ENCODE measurements at places on chromosomes 1 and 21.

DNA sequence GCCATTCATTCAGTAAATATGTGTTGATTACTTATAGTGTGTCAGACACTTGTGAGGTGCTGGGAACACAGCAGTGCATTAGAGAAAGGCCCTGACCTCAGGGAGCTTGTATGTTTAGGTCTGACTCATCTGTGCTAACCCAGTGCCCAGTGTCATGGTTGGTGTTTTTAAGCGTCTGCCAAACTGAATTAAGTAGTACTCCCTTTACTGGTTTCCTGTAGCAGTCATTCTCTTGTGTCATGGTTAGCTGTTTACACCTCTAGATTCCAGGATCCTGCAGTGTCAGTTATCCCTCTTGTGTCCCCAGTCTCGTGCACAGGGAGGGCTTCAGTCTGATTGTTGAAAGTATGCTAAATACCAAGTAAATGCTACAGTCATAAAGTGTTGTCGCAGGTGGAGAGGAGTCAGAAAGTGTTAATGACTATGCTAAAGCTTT is 14.2 kb downstream of the UCK2 start:
- no peak for DNase-seq

DNA sequence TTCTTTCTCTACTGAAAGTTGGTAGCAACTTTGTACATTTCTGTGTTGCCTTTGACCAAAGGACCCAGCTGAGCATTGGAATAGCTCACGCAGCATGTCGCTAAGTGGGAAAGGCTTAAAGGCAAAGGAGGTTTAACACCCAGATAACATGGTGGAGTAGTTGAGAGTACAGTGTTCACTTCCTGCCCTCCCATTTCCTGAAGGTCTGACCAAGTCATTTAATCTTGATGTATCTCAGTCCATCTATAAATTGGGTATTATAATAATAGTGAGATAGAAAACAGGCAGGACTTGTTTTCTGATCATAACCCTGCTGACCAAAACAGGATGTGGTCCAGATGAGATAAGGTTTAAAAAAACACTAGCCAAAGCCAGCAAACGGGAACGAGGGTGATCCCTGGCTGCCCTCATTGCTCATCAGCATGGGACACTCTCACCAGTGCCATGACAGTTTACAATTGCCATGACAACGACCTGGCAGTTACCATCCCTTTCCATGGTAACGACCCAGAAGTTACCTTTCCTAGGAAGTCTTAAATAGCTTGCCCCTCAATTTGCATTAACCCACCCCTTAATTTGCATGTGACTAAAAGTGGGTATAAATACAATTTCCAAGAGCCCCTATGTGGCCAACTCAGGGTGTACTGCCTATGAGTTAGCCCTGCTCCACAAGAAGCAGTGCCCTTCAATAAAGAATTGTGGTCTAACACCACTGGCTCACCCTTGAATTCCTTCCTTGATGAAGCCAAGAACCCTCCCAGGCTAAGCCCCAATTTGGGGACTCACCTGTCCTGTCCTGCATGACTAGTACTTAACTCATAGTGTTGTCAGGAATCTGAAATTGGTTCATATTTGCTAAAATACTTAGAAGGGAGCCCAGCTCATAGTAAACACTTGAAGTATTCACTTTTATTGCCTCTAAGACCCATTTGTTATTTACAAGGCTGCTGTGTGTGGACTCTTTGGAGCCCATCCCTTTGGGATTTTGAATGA is 28.4 kb upstream of the FHAD1 start:
- DNase-seq = no peak

- DNase-seq = no peak
Measured at GRCh38 chr1:177106614-177107365, 57.7 kb downstream of the ASTN1 start.

DNA sequence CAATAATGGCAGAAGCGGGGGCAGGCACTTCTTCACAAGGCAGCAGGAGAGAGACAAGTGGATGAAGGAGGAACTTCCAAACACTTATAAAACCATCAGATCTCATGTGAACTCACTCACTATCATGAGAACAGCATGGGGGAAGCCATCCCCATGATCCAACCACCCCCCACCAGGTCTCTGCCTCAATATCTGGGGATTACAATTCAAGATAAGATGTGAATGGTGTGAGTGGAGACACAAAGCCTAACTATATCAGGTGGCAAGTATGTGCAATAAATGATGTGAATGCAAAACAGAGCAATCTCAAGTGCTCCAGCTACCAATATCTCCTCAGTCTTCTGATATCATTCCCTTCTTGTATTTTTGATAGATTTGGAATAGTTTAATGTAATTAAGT is 12.4 kb downstream of the CFHR2 start:
- DNase-seq = no peak

DNA sequence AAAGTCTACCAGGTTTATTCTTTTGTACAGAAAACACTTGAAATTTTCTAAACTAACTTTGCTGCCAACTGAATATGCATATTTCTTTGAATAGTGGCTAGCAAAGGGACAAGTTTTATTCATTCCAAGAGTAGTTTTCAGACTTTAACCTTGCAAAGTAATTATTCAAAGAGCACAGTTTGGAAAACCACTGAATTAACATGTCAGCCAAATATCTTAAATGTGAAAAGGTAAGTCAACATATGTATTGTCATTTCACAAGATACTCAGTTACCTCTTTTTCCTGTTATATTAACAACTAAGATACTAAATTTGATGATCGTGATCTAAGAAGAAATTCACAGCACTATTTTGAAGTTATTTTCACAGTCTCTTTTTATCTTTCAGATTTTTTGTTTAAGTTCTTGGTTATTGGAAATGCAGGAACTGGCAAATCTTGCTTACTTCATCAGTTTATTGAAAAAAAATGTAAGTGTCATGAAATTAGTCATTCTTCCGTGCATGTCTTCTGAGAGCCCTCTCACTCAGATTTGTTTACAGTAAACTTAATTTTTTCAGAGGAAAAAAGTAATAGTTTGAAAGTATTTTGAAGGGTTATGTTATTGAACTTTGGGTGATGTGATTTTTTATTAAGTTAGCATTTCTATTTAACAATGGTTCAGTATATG is 15.3 kb downstream of the RAB4A start:
- DNase-seq = no peak

- peak; percentile 43 for DNase-seq
Measured at GRCh38 chr1:181038399-181038873, 4.7 kb downstream of the MR1 start.

DNA sequence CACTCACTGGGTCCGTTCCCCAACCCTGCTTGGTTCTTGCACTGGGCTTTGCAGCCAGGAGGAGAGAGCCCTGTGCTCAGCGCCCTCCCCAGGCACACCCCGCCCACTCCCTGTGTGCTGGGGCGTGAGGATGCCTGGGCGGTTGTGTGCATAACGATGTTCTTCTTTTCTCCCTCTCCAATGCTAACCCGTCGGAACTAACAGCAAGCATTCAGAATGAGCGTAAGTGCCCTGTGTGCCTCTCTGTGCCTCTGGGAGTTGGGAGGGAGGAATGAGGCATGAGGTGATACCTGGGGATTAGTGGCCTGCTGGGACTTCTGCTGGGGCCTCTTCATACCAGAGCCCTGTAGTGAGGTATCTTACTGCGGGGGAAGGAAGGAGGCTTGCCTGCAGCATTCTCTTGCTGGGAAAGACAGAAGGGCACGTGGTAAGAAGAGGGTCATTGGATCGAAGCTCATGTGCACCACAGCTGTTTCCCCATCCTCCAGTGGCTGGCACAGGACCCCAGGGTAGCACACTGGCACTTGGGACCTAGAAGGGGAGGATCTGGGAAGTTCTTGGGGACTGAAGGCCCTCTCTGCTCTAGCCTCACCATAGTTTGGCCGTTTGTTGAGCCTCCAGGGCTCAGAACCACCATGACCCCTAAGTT is 79.8 kb downstream of the NFASC start:
- no peak for DNase-seq

DNA sequence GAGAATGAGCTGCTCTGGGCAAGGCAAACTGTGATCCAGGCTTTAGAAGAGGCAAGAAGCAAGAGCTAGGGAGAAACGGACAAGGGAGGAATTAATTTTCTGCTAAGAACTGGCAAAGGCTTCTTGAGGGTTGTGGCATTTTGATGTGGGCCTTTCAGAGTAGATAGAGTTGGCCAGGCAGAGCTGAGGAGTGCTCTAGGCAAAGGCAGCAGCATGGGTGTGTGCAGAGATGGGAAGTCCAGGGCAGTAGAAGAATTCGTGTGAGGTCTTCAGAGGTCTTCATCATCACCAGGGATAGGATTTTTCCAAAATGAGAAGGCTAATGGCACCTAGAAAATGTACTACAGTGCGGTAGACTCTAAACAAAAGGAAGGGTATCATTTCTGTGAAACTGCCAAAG is 237.8 kb downstream of the LTN1 start:
- DNase-seq = no peak

- DNase-seq = no peak
Measured at GRCh38 chr1:5495596-5496410, 496.4 kb downstream of the NPHP4 start.

DNA sequence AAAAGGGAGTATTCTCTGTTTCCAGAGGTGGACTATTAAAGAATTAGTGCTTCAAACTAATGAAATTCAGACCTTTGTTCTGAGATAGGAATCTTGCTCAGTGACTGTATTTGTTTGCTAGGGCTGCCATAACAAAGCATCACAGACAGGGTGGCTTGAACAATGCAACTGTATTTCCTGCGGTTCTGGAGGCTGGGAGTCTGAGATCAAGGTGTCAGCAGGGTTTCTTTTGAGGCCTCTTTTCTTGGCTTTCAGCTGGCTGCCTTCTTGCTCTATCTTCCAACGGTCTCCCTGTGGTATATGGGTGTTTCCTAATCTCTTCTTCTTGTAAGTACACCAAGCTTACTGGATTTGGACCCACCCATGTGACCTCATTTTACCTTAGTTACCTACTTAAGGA is 264.6 kb upstream of the PROX1 start:
- DNase-seq = no peak

GRCh38 chr1:75632350-75632949 is 21.5 kb upstream of the SLC44A5 start:
- no peak for DNase-seq

- DNase-seq = no peak
Measured at GRCh38 chr1:232456714-232457113, 173.2 kb downstream of the SIPA1L2 start.

GRCh38 chr1:12433323-12434053 is 184.5 kb downstream of the DHRS3 start:
- no peak for DNase-seq

DNA sequence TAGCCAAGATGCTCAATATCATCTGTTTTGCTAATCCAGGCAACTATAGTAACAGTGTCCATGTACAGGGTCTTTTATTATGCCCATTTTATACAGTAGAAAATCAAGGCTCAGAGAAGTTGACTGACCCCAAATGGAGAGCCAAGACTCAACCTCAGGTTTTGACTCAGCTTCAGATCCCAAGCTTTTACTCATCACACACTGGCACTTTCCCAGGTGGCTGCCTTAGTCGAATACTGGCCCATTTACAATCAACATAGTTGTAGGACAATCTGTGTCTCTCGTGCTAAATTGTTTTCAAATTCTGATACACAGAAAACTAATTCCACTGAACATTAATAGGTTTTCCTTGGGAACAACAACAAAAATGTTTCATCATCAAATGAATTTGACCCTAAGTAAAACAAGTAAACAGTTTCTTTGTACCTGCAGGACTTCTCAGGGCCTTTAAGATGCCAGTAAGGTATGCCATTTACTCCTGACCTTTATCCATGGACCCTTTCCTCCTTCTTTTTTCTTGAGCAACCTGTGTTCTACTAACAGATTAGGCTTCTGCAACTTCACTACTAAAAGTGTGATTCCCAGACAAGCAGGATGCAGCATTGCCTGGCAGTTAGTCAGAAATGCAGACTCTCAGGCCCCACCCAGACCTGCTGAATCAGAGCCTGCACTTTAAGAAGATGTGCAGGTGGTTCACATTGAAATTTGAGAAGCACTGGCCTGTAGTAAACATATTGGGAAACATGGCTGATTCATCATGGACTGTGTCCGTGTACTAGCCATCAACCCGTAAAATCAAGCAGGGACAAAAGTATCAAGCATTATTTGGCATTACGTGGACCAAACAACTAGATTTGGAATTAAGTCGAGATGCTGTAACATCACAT is 128.8 kb downstream of the RRAGC start:
- DNase-seq = no peak

DNA sequence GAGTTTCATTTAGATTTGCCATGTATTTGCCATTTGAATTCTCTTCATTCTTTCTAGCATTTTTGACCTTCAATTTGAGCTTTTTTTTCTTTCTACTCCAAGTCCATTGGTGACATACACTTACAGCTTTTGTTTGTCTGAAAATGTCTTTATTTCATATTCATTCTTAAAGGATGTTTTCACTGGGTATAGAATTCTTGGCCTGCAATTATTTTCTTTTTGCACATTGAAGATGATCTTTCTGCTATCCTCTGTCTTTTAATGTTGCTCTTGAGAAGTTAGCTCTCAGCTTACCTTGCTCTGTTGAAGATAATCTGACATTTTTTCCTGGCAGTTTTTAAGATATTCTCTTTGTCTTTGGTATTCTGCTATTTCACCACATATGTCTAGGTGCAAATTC is 16.6 kb upstream of the TINAGL1 start:
- DNase-seq = no peak

GRCh38 chr1:82517586-82517985 is 716.9 kb downstream of the ADGRL2 start:
- DNase-seq = no peak

GRCh38 chr1:25477448-25478034 is 46.8 kb downstream of the MACO1 start:
- no peak for DNase-seq

DNA sequence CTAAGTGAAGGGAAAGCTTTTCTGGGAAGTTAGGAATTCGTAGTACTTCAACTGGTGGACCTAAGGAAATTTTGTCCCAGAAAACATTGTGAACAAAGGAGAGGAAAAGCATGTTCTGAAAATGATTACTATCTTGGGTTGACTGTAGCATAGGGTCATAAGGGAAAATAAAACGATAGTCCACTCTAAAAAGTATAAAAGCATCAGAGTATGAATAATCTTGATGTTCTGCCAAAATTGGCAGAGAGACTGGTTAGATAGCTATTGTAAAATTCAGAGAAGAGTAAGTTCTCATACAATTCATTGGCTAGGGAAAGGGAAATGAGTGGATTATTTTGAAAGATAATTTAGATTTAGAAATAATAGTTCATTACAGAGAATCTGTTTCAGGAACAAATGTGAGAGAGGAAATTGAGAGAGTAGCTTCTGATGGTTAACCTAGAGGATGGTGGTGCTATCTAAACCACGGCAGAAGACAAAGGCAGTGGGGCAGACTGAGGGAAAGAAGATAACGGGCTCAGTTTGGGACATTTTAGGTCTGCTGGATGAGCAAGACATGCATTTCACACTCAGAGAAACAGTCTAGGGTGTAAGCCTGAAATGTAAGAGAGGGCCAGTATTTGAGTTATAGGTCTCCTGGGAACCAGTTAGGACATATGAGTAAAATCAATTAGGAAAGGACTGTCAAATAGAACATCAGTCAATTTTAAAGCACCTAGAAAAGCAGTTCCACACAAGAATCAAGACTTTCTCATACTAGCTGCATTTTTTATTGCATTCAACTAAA is 799.3 kb upstream of the CXADR start:
- no peak for DNase-seq

GRCh38 chr1:114079596-114080190 is 74.0 kb downstream of the SYT6 start:
- no peak for DNase-seq
